ENCODE measurements at places on chromosomes 3 and 15.
A peak's percentile ranks its signal among the peaks of the same experiment; 100 is the strongest.

DNA sequence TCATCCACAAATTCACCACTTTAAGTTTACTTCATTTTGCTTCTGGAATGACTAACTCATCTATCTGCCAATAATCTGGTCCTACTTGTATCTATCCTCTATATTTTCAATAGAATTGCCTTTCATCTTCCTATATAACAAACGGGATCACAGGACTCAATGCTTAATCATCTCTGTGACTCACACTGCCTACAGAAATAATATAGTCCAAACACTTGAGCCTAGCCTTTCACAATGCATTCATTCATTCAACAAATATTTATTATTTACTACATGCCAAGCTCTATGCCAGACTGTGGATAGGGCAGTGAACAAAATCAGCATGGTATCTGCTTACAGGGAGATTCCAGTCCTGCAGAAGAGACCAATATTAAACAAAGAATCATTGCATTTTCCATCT, 16.6 kb upstream of the AGTR1 start:
- DNase-seq, result no peak

- no peak for DNase-seq
Measured at GRCh38 chr3:129723558-129724324, 117.3 kb upstream of the PLXND1 start.

DNA sequence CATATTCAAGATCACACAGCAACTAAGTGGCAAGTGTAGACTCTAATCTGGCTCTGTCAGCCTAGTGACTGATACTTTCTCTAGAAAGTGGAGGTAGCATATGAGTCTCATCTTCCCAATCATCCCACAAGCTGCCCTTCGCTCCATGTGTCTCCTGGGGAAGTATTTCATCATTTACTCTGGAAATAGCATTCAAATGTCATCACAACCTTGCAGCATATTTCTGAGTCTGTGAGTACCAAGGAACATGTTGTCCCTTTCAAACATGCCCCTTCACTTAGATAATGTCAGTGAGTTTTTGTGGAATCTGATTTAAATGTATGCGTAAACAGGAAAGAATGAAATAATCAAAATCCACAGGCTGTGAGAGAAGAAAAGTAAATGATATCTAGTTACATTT, 322.9 kb downstream of the SLC9A9 start:
- no peak for DNase-seq

DNA sequence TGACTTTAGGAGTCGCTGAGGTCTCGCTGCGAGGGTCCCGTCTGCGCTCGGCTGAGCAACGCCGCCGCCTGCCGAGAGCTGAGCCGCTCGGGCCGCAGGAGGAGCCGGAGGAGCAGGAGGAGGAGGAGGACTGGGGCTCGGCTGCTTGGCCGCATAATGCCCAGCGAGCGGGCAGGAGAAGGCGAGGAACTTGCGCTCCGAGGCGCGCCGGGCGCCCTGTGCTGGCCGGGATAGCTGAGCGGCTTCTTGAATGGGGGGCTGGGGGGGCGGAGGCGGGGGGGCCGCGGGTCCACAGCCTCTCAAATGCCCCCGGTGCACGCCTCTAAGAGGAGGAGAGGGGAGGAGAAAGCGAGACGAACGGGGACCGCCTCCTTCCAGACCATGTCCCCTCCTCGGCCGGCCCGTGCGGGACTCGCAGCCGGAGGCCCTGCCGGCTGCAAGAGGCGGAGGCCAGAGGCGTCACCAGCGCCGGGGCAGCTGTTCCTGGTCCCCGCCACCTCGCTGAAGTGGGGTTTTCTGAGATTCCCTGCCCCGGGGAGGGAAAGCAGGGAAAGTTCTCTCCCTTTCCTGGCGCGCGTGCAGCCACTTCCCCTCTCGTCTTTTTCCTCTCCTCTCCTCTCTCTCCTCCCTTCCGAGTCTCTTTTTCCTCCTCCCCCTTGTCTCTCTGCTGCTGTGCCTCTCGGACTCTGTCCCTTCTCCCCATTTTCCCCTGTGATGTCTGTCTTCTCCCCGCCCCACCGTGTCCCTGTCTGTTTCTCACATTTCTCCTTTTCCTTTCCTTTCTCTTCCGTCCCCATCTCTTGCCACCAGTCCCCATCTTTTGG, at the start of gene ADAMTS9:
Gene ADAMTS9, minus strand, starts transcription at position 220 of the 824 bp plus-strand sequence. CDS start 343 bp downstream, outside the sequence.
- DNase-seq, result no peak

- DNase-seq, result peak; percentile 17
Measured at GRCh38 chr3:69161587-69162307, 39.4 kb upstream of the LMOD3 start.

DNA sequence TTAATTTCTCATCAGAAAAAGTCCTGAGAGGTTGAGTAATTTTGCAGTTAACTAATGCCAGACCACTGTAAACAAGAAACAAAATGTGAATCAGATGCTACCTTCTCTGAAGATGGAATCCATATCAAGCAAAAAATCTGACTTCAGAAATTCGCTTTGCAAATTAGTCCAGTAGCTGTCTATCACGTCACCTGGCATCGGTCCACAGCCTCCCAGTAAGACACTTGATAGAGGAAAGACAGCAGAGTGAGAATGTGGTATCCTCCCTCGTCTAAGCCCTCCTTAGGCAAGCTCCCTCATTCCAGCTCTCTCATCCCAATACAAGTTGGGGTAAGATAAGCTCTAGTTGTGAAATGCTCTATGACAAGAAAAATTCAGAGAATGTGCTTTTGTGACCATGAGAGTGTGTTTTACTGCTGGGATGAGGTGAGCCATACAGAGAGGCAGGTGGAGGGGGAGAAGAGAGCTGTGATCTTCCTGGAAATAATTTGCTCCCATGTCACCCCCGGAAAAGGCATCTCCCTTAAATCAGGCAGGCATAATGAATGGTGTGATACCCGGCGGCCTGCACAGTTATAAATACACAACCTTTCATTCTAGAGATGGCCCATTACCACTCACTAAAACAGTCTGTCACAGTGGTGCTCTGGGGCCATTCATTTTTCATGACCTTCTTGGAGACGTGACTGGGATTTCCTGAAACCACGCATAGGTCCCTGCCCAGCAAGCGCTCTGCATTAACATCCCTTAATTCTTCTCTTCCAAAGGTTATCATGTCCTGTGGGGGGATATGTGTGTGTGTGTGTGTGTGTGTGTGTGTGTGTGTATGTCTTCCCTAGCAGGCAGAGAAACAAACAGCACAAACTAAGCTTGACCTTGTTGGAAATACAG, 602.0 kb upstream of the KCNMB2 start:
- DNase-seq, result no peak

DNA sequence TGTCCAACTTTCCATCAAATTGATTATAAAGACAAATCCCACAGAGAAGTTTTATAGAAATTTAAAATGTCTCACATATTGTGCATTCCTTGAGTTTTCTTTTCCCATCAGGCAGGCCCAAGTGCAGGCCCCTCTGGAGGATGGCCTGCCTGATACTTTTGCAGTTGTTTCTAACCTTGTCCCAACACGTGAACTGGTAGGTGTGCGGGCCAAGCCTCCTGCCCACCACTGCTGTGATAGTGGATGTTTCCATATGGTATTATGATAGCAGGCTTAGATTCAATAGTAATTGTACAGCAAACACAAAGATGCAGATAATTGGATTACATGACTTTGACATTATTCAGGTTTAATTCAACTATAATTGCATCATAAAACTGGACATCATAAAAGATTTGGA, 1.4 kb downstream of the P2RY12 start:
- no peak for DNase-seq

- DNase-seq, result no peak
Measured at GRCh38 chr3:17910922-17911321, 168.5 kb upstream of the TBC1D5 start.

Data from stimulated activated CD4-positive, alpha-beta T cell treated with anti-CD3 and anti-CD28 coated beads, Interleukin-2, amount 100 ng/mL, for 48 hours (primary cell).